Activated CD4-positive, alpha-beta T cell treated with anti-CD3 and anti-CD28 coated beads for 48 hours (primary cell): ENCODE measurements at places on chromosomes 2 and 18.

DNA sequence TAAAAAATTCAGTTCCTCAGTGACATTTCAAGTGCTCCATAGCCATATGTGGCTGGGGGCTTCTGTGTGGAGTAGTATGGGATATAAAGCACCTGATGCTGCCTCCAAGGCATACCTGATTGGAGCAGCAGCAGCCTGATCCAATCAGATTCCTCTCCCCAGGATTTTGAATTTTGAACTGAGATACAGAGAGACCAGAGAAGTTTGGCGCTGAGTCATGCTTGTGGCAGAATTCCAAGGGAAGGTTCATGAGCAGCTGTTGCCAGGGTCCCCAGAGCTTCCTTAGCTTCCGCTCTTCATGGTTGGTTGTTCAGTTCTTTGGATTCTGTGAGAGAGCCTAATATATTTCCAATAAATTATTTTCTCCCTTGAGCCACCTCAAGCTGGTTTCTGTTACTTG lies 29.0 kb upstream of the CFAP36 start:
- no peak for DNase-seq

GRCh38 chr2:168552450-168552856 lies 96.4 kb downstream of the CERS6 start:
- DNase-seq, result no peak

DNA sequence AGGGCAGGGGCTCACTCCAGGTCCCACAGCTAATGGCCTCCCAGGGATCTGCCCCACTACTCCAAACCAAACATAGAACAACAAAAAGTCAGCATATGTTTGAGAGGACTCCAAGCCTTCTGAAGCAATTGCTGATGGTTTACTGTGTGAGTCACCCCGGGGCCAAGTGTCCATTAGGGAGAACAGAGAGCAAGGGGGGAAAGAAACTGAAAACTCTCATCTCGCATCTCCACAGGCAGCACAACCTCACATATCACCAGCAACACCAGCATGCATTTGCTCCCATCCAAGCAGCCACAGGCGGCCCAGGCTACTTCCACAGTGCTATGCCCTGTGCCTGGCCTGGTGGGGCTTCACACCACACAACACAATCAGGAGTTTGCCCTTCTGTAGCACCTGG lies 39.1 kb downstream of the CYRIA start:
- DNase-seq, result no peak

- DNase-seq, result no peak
Observed at GRCh38 chr18:75358928-75359327, 68.6 kb downstream of the SMIM21 start.

GRCh38 chr2:37287966-37288365 lies 36.7 kb downstream of the PRKD3 start:
- DNase-seq, result peak; percentile 18

GRCh38 chr18:42486271-42486670 lies 531.2 kb downstream of the PIK3C3 start:
- no peak for DNase-seq

DNA sequence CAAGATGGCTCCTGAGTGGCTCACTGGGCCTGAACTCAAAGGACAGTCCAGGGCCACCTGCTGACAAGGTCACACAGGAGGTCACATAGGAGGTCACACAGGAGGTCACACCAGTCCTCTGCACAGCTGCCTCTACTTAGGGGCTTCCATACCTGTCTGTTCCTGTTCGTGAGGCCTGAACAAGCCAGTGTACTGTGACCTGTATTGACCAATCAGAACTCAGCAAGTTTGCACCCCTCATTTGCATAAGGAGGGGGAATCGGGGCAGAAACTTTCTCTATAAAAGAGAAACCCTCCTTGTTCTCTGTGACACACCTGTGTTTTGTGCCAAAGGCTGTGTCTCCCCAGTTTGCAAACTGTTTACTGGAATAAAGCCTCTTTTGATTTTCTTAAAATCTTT lies 478.9 kb downstream of the EIPR1 start:
- no peak for DNase-seq

DNA sequence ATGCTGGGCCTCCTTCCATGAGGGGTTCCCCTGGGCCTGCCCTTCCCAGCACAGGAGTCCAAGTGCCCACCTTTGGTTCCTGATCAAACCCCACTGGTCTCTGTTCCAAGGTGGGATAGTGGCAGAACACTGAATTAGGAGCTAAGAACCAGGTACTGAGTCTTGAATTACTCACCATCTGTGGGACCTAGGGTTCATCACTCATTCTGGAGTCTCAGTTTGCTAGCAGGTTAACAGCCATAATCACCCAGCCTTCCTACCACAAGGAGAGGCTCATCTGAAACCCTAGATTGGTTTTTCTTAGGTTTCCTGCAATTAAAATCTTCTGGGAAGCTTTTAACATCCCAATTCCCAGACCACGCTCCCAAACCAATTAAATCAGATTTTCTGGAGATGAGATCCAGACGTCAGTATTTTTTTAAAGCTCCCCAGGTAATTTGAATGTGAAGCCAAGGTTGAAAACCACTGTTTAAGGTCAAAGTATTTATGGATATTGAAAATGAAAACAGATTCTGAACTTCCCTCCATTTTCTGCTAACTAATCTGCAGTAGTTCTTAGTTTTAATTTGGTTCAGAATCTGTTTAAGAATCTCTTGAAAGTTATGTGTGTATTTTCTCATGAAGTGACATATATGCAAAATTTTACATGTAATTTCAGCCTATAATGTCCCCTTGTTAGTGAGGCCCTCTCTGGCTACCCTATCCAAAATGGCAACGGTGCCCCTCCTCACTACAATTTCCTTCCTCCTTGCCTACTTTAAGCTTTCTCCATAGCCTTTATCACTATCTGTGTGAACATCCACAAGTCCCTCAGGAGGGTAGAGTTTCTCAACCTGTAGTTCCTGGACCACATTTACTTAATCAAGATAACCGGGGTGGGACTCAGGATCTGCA lies 166.5 kb upstream of the CXCR4 start:
- DNase-seq, result no peak

DNA sequence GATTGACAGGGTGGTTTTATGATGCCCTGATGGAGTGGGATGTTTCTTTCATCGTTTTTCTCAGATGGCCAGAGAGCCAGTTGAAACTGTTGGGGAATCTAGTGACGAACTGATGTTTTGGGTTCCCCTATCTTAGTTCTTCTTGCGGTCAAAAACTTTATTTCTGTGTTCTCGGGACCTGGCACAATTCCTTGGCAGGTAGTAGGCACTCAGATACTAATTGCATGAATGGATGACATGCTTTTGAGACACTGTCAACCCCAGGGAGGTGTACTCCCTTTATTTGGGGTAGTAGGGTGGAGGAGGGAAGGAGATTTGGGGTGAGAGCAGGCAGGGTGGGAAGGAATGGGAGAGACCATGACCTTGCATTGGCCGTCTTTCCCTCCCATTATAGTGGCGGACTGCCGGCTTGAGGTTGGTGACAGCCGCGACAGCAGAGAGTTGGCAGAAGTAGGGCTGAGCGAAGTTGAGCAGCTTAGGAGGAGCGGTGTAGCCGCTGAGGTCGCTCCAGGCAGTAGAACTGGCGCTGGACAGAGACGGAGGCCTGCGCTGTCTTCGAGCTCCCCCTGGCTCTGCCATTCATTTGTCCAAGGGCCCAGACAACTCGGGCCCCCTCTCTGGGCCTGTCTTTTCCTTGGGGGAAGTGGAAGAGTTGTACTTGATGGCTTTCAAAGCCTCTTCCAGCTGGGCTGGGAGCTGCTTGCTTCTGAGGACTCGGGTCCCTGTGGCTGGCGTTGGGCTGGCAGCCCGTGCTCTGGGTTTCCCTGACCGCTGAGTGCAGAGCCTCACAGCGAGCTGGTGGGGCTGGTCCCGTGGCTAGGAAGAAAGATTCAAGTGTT lies 2.6 kb downstream of the TET3 start:
- DNase-seq, result peak; percentile 54
